ENCODE measurements at places on chromosomes 7 and 10.
A peak's percentile ranks its signal among the peaks of the same experiment; 100 is the strongest.

DNA sequence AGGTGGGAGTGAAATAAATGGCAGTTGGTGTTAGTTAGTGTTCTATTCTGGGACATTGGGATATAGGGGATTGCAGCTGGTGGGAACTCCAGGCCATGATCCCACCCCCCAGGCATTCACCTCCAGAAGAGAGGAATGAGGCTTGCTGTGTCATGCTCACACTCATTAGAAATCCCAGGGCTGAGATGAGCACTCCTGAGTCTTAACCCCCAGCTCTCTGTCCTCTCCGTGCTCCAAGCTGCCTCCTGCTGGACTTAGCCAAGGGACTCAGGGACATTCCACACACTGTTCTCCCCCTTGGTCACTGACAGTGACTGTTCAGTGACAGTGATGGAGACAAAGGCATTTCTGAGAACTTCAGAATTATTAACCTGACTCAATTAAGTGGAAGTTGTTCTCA lies 21.5 kb downstream of the CYP26A1 start:
- DNase-seq: no peak

- no peak for DNase-seq
Observed at GRCh38 chr7:155745737-155746136, 66.5 kb downstream of the SHH start.

DNA sequence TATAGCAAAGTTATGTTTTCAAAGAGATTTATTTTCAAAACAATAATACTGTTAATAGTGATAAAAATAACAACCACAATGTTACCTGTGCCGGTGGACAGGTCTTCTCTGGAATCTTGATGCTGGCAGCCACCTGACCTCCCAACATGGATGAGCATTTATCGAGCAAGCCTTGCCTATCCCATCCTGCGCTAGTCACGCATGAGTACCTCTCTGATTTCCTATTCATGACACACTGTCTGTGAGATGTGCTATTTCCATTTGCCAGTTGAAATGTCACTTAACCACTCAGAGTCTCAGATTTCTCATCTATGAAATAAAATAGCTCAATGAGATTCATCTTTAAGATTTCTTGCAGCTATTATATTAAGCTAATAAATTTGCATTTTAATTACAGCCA lies 341.2 kb upstream of the VWC2 start:
- DNase-seq: no peak

DNA sequence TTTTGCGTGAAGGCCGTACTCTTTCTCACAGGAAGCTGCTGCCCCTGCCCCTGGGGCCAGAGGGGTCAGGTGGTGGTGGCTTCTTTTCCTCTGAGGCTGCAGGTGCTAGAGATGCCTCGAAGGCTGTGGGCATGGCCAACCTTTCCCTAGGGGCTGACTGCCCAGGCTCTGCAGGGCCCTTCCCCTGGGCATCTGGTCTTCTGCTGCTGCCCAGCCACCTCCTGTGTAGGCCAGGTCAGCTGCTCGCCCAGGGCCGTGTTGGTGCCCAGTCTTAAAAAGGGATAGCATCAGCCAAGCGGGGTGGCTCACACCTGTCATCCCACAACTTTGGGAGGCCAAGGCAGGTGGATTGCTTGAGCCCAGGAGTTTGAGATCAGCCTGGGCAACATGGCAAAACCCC lies 114.3 kb downstream of the FAM53B start:
- DNase-seq: no peak

- no peak for DNase-seq
Observed at GRCh38 chr10:84317174-84317573, 11.2 kb upstream of the CCSER2 start.

DNA sequence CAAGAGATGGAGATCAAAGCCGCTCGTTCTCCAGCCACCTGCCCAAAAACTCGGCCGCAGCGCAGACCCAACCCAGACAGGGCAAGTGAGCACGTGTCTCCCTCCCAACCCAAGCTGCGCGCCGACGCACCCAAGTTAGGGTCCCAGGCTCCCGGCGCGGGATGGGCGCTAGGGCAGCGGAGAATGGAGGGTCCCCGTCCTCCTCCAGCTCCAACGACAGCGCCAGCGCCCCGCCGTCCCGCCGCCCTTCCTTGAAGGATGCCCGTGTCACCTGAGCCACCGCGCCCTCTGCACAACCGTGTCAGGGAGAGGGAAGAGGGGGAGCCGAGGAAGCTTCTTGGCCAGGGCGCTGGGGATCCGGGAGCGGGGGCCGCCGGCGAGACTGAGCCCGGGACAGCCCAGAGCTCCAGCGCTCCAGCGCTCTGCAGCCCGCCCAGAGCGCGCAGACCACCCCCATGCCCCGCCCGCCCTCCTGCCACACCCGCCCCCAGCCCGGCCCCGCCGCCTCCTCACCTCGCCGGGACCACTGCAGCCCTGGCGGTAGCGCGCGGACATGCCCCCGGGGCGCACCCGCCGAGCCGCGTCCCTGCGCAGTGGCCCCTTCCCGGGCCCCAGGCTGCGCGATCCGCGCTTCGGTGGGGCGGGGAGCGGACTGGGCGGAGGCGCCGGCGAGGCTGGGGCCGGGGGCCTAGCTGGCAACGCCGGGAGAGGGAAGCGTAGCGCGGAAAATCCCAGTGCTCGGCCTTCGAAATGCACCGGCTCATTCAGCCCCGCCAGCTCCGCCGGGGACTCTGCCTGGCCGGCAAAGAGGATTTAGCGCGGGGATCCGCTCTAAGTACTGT lies at the start of gene SLC16A12:
Gene SLC16A12, minus strand, starts transcription at position 424 of the 842 bp plus-strand sequence. CDS start 73,016 bp downstream, outside the sequence.
- no peak for DNase-seq

GRCh38 chr7:74289018-74289658 lies at the start of gene CLIP2:
TSS of gene CLIP2 (plus strand) at chr7:74289407. CDS start at chr7:74317547, 28,140 bp downstream.
- DNase-seq: peak; percentile 61

DNA sequence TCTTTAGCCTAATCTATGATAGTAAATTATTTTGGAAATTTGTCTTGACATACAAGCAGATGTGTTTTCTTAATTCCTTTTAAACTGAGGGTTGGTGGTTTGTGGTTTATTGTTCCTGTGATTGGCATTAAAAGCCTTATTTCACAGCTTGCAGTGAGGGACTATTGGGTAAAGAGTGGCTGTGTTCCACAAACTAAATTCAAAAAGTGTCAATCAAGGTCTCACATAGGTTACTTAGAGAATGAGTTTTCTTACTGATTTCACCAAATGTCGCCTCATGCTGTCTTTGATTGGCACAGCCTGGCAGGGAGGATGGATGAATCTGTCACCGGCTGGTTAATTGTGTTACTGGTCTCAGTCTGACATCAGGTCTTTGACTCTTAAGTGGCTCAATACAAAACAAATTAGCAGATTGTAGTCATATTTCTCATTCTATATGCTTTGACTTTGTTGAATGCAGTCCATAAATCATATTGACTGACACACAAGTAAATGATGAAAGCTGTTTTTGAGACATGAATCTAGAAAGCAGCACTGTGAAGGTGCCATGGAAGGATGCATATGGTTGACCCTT lies 66.8 kb upstream of the CYP26C1 start:
- DNase-seq: no peak

- DNase-seq: no peak
Observed at GRCh38 chr7:49773936-49774458, 559 bp downstream of the VWC2 start.

DNA sequence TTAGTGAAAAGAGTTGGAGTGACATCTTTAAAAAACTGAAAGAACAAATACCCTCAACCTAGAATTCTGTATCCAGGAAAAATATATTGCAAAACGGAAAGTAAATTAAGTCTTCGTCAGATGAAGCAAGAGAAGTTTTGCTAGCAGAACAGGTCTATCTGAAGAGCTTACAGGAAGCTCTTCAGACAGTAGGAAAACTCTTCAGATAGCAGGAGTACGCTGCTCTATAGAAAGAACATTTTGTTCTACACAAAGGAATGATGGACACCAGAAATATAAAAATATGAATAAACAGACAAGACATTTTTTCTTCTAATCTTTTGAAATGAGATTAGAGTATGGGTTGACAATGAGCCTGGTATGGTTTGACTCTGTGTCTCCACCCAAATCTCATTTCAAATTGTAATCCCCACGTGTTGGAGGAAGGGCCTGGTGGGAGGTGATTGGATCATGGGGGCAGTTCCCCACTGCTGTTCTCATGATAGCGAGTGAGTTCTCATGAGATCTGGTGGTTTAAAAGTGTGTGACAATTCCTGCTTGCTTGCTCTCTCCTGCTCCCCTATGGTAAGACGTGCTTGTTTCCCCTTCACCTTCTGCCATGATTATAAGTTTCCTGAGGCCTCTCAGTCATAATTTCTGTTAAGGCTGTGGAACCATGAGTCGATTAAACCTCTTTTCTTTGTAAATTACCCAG lies 567.3 kb downstream of the AUTS2 start:
- no peak for DNase-seq

DNA sequence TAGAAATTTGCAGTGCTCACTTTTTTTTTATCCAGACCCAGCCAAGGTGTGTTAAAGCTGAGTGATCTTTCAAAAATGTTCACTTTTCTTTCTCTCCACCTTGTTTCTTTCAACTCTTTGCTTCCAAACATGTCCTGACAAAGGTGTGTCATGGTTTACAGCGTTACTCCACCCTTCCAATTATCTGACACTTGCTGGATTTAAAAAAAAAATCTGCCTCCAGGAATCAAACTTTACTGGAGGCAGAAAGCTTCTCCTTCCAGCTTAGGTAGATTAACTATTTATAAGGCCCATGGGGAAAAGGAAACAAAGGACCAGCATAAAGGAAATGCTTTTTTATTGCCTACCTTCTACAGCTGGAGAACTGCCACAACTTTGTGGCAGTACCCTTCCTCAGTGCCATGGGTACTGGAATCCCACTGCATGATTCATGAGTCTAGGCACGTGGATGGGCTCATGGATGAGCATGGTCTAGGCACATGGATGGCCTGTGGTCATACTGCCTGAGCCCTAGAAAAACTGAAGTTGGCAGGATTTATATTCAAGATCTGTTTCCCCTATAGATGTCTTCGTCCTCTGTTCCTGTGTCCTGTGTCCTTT lies at the start of gene COL17A1:
Gene COL17A1, minus strand, starts transcription at position 80 of the 600 bp plus-strand sequence. CDS start 5,207 bp downstream, outside the sequence.
- no peak for DNase-seq

- no peak for DNase-seq
Observed at GRCh38 chr10:67308912-67309311, 383.1 kb downstream of the LRRTM3 start.

DNA sequence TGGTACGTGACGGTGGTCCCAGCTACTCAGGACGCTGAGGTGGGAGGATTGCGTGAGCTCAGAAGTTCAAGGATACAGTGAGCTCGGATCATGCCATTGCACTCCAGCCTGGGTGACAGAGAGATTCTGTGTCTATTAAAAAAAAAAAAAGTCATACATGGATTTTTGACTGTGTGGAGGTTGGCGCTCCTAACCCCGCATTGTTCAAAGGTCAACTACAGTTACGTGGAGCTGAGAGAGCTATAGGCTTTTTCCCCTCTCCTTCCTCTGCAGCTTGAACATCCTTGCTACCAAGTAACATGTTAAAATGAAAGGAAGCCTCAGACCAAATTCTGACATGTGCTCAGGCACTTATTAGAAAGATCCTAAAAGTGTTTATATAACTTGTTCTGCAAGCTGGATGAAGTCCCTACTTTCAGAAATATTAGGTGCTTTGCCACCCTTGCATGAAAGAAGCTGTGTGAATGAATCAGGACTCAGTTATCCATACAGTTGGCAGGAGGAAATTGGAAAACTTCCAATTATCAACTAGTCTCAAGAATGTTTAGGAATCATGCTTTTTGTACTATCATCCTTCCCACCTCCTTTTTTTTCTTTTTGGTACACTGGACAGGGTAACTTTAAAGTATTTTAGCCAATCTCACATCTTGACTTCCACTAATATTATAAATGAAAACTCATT lies 12.5 kb upstream of the ST7 start:
- DNase-seq: no peak

GRCh38 chr10:34710391-34710751 lies 104.7 kb downstream of the PARD3 start:
- DNase-seq: no peak

DNA sequence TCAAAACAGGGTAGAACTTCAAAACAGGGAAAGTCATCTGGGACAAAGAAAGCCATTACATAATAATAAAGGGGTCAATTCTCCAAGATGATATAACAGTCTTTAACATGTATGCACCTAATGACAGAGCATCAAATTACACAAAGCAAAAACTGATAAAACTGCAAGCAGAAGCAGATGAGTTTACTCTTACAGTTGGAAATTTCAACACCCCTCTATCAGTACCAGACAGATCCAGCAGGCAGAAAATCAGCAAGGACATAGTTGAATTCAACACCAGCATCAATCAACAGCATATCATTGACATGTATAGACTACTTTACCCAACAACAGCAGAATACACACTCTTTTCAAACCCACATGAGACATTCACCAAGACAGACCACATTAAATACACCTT lies 233.0 kb upstream of the NEBL start:
- DNase-seq: no peak

GRCh38 chr7:13989126-13989948 lies at the start of gene ETV1:
TSS of gene ETV1 (minus strand) at chr7:13989666. CDS start at chr7:13989052, 614 bp downstream.
- DNase-seq: no peak

DNA sequence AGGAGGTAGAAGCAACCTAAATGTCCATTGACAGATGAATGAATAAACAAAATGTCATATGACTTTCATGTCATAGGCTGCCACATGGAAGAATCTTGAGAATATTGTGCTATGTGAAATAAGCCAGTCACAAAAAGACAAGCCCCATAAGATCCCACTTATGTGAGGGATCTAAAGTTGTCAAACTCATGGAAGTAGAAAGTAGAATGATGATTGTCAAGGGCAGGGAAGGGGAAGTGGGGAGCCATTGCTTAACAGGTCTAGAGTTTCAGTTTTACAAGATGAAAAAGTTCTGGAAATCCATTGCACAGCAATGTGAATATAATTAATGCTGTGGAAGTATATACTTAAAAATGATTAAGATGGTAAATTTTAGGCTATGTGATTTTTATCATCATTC lies 229.3 kb upstream of the KMT2E start:
- DNase-seq: no peak

DNA sequence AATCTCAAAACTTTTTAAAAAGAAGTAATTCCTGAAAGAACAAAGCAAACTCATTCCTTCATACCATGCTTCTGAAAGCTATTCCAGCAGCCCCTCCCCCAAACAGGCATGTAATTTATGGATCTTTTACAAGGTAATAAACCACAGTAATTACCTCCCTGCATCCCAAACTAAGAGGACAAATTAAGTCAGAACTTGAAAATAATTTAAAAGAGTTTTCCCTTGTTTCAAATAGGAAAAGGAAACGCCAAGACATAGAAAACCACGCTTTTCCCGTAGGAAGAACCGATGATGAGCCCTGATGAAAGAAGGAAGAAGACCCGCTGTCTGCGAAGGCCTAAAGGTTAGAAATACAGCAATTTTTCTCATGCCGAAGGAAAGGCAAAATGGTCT lies 8.9 kb downstream of the HOXA4 start:
- DNase-seq: no peak

DNA sequence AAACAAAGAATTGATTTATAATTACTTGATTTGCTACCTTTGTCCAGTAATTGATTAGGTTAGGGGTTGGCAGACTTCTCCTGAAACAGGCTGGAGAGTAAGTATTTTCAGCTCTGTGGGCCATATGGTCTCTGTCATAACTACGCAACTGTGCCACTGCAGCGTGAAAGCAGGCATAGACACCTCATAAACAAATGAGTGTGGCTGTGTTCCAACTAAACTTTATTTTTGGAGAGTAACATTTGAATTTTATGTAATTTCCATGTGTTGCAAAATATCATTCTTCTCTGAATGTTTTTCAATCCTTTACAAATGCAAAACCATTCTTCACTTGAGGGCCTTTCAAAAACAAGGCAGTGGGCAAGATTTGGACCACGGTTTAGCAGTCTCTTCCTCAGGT lies 76.9 kb downstream of the GALNT17 start:
- no peak for DNase-seq

All from central memory CD4-positive, alpha-beta T cell (primary cell).